ENCODE measurements at places on chromosomes 7 and 10. TPM values are rescaled to one million over a fixed set of nuclear protein-coding genes. Genes with fewer than 3 reads are reported as not detected.

TMEM213 gene
- not detected for polyA plus RNA-seq

GRCh38 chr10:13308096-13308495 lies 8.2 kb upstream of the PHYH start:
- H3K27ac ChIP-seq, result no peak overlapping the region
- no peaks in the 10 kb centered on the region for H3K4me1 ChIP-seq
- DNase-seq, result no peak
- no peaks in the 10 kb centered on the region for H3K27me3 ChIP-seq

- no peaks in the 10 kb centered on the region for H3K27me3 ChIP-seq
- H3K4me3 ChIP-seq, result peak overlapping the region; percentile 100
- H3K27ac ChIP-seq, result peak overlapping the region; percentile 100
- peaks cover 44% of the 10 kb centered on the region for H3K4me1 ChIP-seq
- peaks cover 4% of the 10 kb centered on the region for H3K36me3 ChIP-seq
Measured at GRCh38 chr10:73744664-73744975, 448 bp downstream of the SEC24C start.

ELOVL3 gene
- polyA plus RNA-seq, result not detected

DNA sequence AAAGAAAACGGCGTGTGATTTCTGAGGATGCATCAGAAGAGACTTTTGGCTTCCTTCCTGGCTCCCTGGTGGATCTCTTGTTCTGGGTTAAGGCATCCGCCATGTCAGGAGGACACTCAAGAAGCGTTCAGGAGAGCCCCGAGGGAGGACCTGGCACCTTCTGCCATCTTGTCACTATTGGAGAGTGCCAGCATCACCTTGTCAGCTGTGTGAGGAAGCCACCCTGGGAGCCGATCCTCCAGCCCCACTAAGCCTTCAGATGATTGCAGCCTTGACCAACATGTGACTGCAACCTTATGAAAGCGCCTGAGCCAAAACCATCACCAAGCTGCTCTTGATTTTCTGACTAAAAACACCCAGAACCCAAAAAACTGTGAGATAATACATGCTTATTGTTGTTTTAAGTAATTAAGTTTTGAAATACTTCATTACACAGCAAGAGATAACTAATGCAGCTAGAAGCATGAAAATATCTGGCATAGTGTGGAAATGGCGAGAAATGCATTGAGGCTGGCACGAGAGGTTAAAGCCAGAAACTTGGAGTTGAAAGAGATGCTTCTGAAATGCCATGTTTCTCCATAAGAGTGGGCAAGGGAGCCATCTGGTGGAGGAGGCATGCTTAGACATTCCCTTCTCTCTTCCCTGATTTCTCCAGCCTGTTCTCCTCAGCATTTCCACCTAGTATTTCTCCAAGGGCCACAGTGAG lies 5.4 kb upstream of the ZFYVE27 start:
- no peak overlapping the region for H3K27ac ChIP-seq
- H3K4me3 ChIP-seq, result no peak overlapping the region
- peaks cover 7% of the 10 kb centered on the region for H3K27me3 ChIP-seq
- H3K36me3 ChIP-seq, result no peaks in the 10 kb centered on the region

GRCh38 chr10:33112831-33113455 lies 154.9 kb upstream of the ITGB1 start:
- no peaks in the 10 kb centered on the region for H3K36me3 ChIP-seq
- no peak for DNase-seq
- peak overlapping the region; percentile 73 for H3K27ac ChIP-seq
- H3K4me3 ChIP-seq, result no peak overlapping the region
- H3K27me3 ChIP-seq, result no peaks in the 10 kb centered on the region

DNA sequence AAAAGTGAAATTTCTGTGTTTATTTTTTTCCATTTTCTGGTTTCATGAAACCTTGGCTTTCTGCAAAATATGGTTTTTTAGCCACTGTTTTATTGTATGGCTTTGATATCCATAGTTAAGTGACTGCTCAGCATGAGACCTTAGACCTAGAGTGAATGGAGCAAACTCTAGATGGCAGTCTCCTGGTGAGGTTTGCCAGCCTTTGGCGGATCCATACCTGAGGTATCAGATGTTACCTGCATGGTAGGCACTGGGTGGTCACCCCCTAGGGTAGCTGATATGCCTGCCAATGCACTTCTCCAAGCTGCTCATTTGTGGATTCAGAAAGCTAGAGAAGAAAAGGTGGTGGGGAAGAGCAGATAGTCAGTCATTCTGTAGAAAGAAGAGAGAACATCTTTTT lies 17.4 kb upstream of the FZD8 start:
- no peak overlapping the region for H3K4me3 ChIP-seq
- no peaks in the 10 kb centered on the region for H3K36me3 ChIP-seq
- DNase-seq, result no peak
- peaks cover 35% of the 10 kb centered on the region for H3K27me3 ChIP-seq

- DNase-seq, result no peak
- no peak overlapping the region for H3K27ac ChIP-seq
- no peak overlapping the region for H3K4me3 ChIP-seq
- H3K36me3 ChIP-seq, result no peaks in the 10 kb centered on the region
Measured at GRCh38 chr7:114759347-114760062, 162.4 kb upstream of the MDFIC start.

GRCh38 chr7:137601642-137602041 lies 245.1 kb downstream of the DGKI start:
- H3K27me3 ChIP-seq, result peaks cover 10% of the 10 kb centered on the region
- no peak overlapping the region for H3K4me3 ChIP-seq
- no peak for DNase-seq
- no peak overlapping the region for H3K27ac ChIP-seq

TMEM236 gene
- not detected for polyA plus RNA-seq

- H3K4me3 ChIP-seq, result no peak overlapping the region
- H3K27ac ChIP-seq, result no peak overlapping the region
- H3K27me3 ChIP-seq, result peaks cover 4% of the 10 kb centered on the region
- H3K4me1 ChIP-seq, result no peaks in the 10 kb centered on the region
- H3K36me3 ChIP-seq, result no peaks in the 10 kb centered on the region
Measured at GRCh38 chr10:62277971-62278370, 9.3 kb upstream of the RTKN2 start.

- peaks cover 22% of the 10 kb centered on the region for H3K36me3 ChIP-seq
- no peaks in the 10 kb centered on the region for H3K27me3 ChIP-seq
- H3K4me3 ChIP-seq, result no peak overlapping the region
- H3K27ac ChIP-seq, result peak overlapping the region; percentile 62
- DNase-seq, result no peak
- peaks cover 19% of the 10 kb centered on the region for H3K4me1 ChIP-seq
Measured at GRCh38 chr7:27973625-27974024, 207.0 kb downstream of the JAZF1 start.
